ENCODE measurements at places on chromosomes 3 and 15.

DNA sequence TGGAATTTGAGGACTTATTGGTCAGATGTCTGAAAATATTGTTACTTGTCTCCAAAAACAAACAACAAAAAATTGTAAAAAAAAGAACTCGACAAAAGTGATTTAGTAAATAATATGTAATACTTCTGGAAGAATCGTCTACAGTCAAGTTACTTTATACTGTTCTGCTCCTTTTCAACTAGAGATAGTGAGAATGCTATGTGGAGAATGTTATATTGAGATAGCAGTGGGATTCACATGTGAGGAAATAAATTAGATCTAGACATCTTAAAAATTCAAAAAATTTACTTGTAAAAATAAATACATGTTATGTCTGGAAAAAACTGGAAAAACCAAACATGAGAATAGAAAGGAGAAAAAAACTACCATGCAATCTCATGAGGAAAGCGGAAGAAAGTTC, 64.9 kb downstream of the SGO1 start:
- H3K4me1 ChIP-seq: no peaks in the 10 kb centered on the region
- no peak for DNase-seq
- no peaks in the 10 kb centered on the region for H3K36me3 ChIP-seq
- H3K4me3 ChIP-seq: no peak overlapping the region
- H3K27ac ChIP-seq: no peak overlapping the region

DNA sequence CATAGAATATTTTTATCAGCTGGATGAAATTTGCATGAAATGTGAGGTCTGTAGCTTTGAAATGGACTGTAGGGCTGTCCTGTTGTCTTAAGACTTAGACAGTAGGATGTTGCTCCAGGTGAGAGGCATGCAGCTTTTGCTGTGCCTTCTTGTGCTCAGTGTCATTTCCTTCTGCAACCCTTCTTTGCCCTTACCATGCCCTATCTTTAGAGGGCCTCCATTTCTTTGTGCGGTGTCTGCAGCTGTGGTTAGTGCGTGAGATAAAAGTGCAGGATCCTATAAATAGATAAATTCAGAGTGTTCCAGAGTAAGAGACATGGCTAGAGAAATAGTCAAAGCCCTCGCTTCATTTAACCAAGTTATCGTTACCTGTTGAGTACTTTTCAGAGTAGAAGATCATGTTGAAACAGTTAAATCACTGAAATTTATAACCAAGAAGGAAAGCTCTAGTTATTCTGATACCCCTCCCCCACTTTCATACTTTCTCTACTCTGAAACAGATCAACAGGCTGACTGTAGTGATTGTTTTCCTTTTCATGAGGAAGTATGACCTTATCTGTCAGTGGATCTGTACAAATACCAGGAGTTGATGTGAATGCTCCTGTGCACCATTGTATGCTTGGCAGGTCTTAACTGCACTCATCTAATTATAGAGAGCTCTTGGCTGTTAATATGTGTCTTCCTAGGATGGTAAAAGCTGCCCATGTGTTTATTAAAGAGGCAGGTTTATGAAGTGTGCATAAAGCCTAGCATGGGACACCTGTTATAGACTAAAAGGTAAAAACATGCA, 18.2 kb downstream of the EIF3J start:
- no peak overlapping the region for H3K27ac ChIP-seq
- H3K4me1 ChIP-seq: no peaks in the 10 kb centered on the region
- no peak overlapping the region for H3K4me3 ChIP-seq
- DNase-seq: no peak

DNA sequence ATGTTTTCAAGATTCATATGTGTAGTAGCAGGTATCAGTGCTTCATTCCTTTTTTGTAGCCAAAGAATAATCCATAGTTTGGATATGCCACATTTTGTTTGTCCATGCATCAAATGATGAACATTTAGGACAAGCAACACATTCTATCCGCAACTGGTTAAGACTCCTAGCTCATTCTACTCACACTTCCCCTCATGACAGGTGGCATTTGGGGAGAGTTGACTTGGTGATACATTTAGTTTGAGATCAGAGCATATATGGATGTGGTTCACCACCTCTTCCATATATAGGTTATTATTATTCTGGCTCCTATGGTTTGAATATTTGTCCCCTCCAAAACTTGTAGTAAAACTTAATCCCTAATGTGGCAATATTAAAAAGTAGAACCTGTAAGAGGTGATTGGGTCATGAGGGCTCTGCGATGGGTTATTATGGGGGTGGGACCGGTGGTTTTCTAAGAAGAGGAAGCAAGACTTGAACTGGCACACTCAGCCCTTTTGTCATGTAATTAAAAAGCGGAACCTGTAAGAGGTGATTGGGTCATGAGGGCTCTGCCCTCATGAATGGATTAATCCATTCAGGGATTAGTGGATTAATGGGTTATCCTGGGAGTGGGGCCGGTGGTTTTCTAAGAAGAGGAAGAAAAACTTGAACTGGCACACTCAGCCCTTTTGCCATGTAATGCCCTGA, 75.3 kb upstream of the HRH1 start:
- H3K27ac ChIP-seq: no peak overlapping the region
- H3K4me3 ChIP-seq: no peak overlapping the region
- DNase-seq: no peak
- H3K27me3 ChIP-seq: peaks cover 9% of the 10 kb centered on the region
- 0 out of 2 replicates have a peak, but pooled peaks cover 6% of the 10 kb centered on the region for H3K36me3 ChIP-seq

DNA sequence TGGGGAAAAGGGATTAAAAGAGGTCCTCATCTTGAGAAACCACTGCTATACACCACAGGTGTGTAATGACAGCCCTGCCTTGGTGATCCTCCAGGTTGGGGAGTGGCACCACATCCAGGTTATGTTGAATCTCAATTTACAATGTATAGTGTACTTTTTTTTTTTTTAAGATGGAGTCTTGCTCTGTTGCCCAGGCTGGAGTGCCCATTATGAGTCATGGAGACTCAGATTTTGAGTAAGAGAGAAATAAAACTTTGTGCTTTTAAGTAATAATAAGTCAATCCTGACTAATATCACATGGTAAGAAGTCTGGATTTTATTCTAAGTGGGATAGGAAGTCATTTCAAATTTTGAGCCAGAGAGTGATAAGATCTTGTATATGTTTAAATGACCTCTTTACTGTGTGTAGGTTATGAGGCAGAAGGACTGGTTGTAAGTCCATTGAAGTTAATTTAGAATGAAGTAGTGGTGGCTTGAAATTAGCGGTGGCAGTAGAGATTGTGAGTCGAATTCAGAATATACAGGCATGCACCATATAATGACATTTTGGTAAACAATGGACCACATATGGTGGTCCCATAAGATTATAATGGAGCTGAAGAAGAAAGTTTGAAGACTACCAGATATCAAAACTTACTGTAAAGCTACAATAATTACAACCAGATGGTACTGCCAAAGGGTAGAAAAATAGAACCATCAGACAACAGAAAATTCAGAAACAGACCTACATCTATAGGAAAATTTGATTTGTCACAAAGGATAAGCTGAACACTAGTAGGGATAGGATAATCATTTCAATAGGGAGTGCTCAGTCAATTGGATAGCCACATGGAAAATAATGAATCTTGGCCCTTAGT, 20.7 kb downstream of the POPDC2 start:
- no peak for DNase-seq
- H3K4me3 ChIP-seq: no peak overlapping the region
- no peak overlapping the region for H3K27ac ChIP-seq
- H3K27me3 ChIP-seq: no peaks in the 10 kb centered on the region

DNA sequence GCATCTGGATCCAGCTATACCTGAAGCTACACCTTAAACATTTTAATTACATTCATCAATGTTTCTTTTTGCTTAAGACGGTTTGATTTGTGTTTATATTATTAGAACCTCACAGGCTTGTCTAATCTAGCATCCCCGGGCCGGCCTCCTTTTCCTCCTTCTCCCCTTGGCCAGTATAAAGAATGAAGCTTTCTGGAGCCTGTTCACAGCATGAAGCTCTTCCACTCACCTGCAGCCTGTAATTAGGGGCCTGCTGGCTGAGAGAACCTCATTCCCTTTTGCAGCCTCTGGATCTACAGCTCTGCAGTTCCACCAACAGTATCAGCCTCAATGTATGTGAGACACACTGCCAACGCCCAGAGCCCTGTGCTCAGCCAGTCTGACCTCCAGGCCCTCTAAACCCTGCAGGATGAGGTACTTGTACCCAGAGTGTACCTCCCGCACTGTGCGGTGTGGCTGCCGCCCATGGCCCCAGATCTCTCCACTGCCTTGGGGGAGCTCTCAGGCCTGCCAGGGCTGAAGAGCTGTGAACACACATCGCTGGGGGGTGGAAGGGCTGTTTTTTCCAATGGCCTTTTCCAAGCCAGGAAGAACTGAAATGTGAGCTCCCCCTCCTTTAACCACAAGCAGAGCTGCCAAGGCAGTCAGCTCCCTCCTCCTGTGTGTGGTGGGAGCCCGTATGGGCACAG, 114.7 kb upstream of the ALDH1A3 start:
- H3K4me1 ChIP-seq: peaks cover 15% of the 10 kb centered on the region
- H3K4me3 ChIP-seq: no peak overlapping the region
- H3K27me3 ChIP-seq: no peaks in the 10 kb centered on the region
- no peaks in the 10 kb centered on the region for H3K36me3 ChIP-seq
- H3K27ac ChIP-seq: no peak overlapping the region
- peak; percentile 8 for DNase-seq

DNA sequence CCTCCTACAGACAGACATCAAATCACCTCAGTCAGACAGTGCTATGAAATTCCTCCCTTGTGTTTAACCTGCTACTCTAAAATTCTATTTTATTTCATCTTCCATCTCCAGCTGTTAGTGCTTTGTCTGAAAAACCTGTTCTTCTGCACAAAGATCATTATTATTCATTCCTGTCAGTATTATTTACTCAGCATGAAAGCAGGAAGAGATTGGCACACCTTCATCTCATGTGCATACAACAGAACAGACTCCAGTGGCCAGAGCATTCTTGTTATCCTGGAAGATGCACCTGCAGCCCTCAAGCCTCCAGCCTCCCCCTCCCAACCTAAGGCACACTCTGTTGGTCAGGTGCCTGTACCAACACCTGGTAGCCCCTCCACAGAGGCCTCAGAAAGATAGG, 1.8 kb upstream of the ROPN1B start:
- no peak for DNase-seq
- H3K36me3 ChIP-seq: no peaks in the 10 kb centered on the region
- no peak overlapping the region for H3K27ac ChIP-seq
- no peak overlapping the region for H3K4me3 ChIP-seq

DNA sequence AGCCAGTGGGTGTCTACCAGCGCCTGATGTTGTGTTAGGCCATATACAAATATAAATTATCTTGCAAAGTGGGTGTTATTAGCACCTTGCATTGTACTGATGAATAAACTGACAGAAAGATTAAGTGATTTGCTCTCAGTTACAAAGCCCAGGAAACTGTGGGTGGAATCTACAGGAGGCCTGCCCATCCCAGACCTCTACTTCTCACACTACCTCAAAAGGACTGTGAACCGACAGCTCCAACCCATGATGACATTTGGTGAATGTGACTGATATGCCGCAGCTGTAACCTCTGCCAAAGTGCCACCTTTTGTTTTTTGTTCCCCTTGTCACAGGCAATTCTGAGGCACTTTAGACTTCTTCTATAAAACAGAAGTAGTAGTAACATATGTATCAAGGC, 43.7 kb upstream of the KCNMB2 start:
- H3K27ac ChIP-seq: no peak overlapping the region
- no peak for DNase-seq
- no peaks in the 10 kb centered on the region for H3K27me3 ChIP-seq
- H3K36me3 ChIP-seq: peaks cover 22% of the 10 kb centered on the region
- H3K4me3 ChIP-seq: no peak overlapping the region
- peaks cover 6% of the 10 kb centered on the region for H3K4me1 ChIP-seq

GRCh38 chr15:49103002-49103401, 52.4 kb downstream of the COPS2 start:
- no peaks in the 10 kb centered on the region for H3K36me3 ChIP-seq
- DNase-seq: no peak
- H3K4me3 ChIP-seq: no peak overlapping the region
- H3K27me3 ChIP-seq: no peaks in the 10 kb centered on the region
- H3K4me1 ChIP-seq: no peaks in the 10 kb centered on the region
- H3K27ac ChIP-seq: no peak overlapping the region

GRCh38 chr15:31438601-31439265, 112.1 kb downstream of the KLF13 start:
- peaks cover 25% of the 10 kb centered on the region for H3K27me3 ChIP-seq
- H3K27ac ChIP-seq: no peak overlapping the region
- no peak for DNase-seq
- no peak overlapping the region for H3K4me3 ChIP-seq
- H3K36me3 ChIP-seq: no peaks in the 10 kb centered on the region
- peaks cover 23% of the 10 kb centered on the region for H3K4me1 ChIP-seq

- no peaks in the 10 kb centered on the region for H3K27me3 ChIP-seq
- H3K4me1 ChIP-seq: 0 out of 2 replicates have a peak, but pooled peaks cover 3% of the 10 kb centered on the region
- H3K4me3 ChIP-seq: no peak overlapping the region
- H3K36me3 ChIP-seq: peaks cover 16% of the 10 kb centered on the region
- no peak for DNase-seq
These were observed 228.5 kb downstream of the ZBBX start for GRCh38 chr3:167151636-167152035.

GRCh38 chr3:69766638-69767037, 27.4 kb downstream of the MITF start:
- H3K36me3 ChIP-seq: no peaks in the 10 kb centered on the region
- no peak overlapping the region for H3K27ac ChIP-seq
- H3K4me1 ChIP-seq: peaks cover 13% of the 10 kb centered on the region
- DNase-seq: no peak
- H3K4me3 ChIP-seq: no peak overlapping the region

DNA sequence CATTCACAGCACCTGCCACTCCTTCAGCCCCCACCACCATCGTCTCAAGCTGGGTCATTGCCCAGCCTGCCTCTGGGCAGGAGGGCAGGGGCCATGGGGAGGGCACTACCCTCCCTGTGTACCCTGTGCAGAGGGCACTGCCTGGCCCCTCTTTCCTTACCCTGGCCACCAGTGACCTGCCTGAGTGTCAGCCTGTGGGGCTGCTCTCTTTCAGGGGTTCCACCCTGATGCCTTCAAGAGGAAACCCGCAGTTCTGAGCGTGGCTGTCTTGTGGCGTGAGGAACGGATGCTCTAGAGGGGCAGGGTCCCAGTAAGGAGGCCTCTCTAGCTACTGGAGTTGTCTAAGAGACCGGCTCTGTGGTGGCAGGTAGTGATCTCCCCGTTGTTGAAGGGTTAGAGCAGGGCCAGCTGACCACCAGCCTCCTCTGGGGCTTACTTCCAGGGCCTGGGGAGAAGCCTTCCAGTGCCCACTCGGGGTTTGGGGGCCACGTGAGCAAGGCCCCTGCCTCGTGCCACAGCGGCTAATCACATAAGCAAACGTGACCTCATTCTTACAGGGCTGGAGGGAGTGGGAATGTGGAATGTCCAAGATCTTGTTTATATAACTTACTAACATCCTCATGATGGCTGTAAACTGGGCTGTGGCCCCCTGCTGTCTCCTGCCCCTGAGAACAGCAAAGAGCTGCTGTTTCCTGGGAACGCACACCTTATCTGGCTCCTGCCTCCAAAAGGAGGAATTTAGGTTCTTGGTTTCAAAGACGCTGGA, 31.4 kb upstream of the SEC13 start:
- no peaks in the 10 kb centered on the region for H3K27me3 ChIP-seq
- H3K27ac ChIP-seq: no peak overlapping the region
- H3K36me3 ChIP-seq: no peaks in the 10 kb centered on the region

GRCh38 chr3:4281991-4282390, 21.2 kb upstream of the SETMAR start:
- peaks cover 4% of the 10 kb centered on the region for H3K27me3 ChIP-seq
- peaks cover 4% of the 10 kb centered on the region for H3K4me1 ChIP-seq
- no peak overlapping the region for H3K4me3 ChIP-seq
- no peak for DNase-seq

All from WTC11 (cell line).